ENCODE measurements at places on chromosomes 4 and X.
A peak's percentile ranks its signal among the peaks of the same experiment; 100 is the strongest.

DNA sequence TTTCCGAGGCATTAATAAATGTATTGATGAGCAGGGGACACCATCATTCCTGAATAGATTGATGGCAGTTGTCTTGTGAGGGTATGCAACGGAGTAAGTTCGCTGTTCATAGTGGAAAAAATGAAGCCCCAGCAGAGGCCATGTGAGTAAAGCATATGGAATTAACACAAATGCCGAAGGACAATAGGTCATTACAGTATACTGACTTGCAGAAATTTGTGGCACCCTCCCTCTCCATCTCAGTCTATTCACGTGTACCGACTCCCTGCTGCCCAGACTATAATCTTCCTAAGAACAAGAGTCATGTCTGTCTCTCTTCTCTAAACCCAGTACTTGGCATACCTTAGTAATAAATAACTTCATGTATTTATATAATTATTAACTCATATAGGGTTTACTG is 47.1 kb upstream of the PCDH10 start:
- DNase-seq, result no peak

DNA sequence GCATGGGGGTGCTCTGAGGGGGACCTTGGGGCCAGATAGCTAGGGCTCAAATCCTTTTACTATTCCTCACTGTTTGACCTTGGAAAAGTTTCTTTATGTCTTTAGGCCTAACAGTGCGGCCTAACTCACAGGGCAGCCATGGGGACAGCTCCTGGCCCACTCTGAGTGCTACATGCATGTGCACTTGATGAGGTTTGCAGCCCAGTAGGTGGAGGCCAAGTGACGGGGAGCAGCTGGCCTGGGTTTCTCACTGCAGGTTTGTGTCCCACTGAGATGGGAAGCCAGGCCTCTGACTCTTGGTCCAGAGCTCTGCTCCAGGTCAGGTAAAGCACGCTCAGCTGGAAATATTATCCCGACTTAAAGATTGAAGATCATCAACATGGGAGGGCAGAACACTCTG is 102.8 kb downstream of the SLC2A9 start:
- no peak for DNase-seq

- DNase-seq, result no peak
Measured at GRCh38 chr4:94332983-94333590, 9.5 kb downstream of the HPGDS start.

- peak; percentile 49 for DNase-seq
Measured at GRCh38 chrX:104113222-104113965, 1.1 kb downstream of the ZCCHC18 start.

DNA sequence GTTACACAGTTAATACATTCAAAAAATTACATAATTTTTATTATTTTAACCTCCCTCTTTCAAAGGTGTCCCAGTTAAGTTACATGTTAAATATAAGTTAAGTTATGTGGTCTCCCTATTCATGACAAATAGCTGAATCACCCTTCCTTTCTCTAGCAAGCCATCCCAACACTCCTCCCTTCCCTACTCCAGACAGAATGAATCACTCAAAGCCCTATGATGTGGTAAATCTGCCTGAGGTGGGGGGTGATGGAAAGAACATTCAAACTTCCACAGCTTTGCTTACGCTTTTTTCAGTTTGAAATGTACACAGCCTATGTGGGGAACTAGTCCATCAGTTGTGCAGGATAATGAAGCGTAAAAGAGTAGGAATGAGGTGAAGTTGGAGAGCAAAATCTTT is 90.2 kb downstream of the CXCL13 start:
- peak; percentile 97 for DNase-seq

- no peak for DNase-seq
Measured at GRCh38 chr4:132479543-132479942, 669.6 kb upstream of the PCDH10 start.

DNA sequence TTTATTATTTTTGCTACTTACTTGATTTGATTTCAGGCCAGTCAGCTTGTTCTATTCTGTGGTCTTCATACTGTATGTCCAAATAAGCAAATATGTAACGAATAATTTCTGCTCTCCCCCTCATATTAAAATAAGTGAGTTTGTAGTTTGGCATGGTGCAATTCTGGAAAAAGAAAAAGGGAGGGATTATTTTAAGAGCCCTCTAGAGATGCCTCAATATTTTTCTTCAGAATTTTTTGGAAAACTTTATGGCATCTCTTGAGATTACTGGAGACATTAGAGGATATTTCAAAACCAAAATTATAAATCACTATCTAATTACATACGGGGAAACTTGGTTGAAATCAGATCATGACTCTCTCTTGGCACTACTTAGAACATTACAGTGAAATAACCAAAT is 8.2 kb downstream of the HPGDS start:
- DNase-seq, result no peak

DNA sequence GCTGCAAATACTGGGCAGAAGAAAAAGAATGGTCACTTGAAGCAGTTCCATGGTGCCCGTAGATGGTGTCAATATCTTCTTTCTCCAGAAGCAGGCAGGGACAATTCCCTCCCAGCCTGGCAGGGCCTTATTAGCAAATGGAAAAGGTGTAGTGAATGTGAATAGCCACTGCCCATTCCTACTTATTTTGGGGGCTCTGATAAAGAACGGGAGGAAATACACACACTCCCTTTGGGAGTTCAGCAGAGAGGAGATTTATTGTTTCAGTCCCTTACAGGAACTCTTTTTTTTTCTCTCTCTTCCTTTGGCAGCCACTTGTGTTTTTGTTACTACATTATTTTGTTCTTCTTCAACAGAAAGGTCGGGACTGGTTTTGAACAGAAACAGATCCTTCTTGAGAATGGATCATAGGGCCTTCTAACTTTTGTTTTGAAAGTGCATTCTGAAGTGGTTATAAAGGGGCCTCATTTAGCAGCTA is at the start of gene EMCN:
Gene EMCN, minus strand, starts transcription at position 159 of the 478 bp plus-strand sequence. Its CDS starts 108 bp downstream, at position 51.
- DNase-seq, result peak; percentile 58
